Activated CD8-positive, alpha-beta T cell treated with anti-CD3 and anti-CD28 coated beads, Interleukin-2, amount 10 ng/mL, durations not matched to agents 7 days and 5 days (primary cell): ENCODE measurements at places on chromosomes 11 and 22. TPM values are rescaled to one million over a fixed set of nuclear protein-coding genes. Genes with fewer than 3 reads are reported as not detected.

HORMAD2 gene
- not detected for total RNA-seq

SLC1A2 gene
- not detected for total RNA-seq

FJX1 gene
- 0.39 TPM for total RNA-seq

- H3K4me3 ChIP-seq = no peak overlapping the region
- H3K36me3 ChIP-seq = no peaks in the 10 kb centered on the region
- H3K4me1 ChIP-seq = no peaks in the 10 kb centered on the region
- no peak overlapping the region for H3K27ac ChIP-seq
- H3K27me3 ChIP-seq = no peaks in the 10 kb centered on the region
Observed at GRCh38 chr11:130652671-130653335, 204.4 kb downstream of the ADAMTS15 start.

GRCh38 chr11:16454289-16454863 is 98.0 kb upstream of the SOX6 start:
- H3K4me3 ChIP-seq = no peak overlapping the region
- no peaks in the 10 kb centered on the region for H3K4me1 ChIP-seq
- DNase-seq = no peak
- H3K36me3 ChIP-seq = no peaks in the 10 kb centered on the region
- no peaks in the 10 kb centered on the region for H3K27me3 ChIP-seq

DNA sequence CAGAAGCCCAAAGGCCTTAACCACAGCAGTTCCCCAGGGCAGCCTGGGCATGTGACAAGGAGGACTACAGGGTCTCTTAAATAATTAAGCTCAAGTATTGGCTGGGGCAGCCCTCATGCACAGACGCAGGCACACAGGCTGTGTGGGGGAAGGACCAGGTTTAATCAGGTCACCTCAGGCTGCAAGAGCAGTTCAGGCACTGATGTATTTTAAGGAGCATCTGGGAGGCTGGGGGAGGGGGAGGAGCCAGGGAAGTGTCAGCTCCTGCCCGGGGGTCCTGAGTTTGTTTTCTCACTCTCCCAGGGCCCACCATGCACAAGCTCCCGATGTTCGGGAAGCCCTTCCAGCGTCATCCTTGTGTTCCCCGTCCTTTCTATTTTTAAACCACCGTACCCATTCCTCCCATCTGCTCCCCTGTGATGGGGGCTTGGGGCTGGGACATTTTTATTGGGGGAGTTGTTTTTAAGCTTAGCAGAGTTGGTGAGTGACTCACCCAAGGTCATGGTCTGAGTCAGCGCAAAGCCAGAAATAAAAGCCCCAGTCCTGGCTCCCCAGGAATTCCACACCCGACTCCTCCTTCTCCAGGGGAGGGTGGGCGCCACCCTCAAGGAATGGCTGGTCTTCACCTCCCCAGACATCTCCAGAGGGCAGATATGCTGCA is 2.4 kb downstream of the CSDC2 start:
- no peak overlapping the region for H3K4me3 ChIP-seq
- H3K27ac ChIP-seq = no peak overlapping the region
- no peaks in the 10 kb centered on the region for H3K36me3 ChIP-seq
- no peak for DNase-seq
- H3K4me1 ChIP-seq = peaks cover 4% of the 10 kb centered on the region

DNA sequence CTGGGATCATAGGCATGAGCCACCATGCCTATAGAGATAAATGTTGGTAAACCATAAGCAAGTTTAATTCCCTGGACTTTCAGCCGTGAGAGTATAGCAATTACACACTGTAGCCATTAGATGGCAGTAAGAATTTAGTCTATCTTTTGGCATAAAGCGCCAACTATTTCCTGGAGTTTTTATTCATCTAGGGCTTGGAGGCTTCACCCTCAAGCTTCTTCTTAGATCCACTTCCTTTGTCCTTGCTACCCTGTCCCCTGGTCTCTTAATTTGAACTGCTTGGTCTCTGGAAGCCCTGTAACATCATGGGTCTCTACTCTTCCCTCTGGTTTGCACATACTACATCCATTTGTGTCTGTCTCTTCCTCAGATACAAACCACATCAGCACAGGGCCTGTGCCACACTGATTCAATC is 38.2 kb downstream of the OR10A6 start:
- H3K27ac ChIP-seq = no peak overlapping the region
- H3K4me1 ChIP-seq = peaks cover 3% of the 10 kb centered on the region
- H3K27me3 ChIP-seq = peaks cover 5% of the 10 kb centered on the region
- H3K4me3 ChIP-seq = no peak overlapping the region
- DNase-seq = no peak
- H3K36me3 ChIP-seq = no peaks in the 10 kb centered on the region

DNA sequence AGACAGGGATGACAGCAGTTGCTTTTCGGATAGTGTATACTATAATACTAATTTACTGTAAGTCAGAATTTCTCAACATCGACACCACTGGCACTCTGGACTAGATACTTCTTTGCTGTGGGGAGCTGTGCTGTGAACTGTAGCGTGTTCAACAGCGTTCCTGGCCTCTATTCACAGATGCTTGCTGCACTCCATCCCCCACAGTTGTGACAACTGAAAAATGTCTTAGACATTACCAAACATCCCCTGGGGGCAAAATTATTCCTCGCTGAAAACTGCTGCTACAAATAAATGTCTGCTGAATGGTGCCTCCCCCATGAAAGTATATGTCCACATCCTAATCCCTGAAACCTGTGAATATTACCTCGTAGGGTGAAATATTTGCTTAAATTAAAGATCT is 7.5 kb upstream of the SLC15A3 start:
- no peak overlapping the region for H3K27ac ChIP-seq
- no peak for DNase-seq

- H3K27ac ChIP-seq = no peak overlapping the region
Observed at GRCh38 chr11:102727890-102728289, 3.1 kb upstream of the MMP8 start.

DNA sequence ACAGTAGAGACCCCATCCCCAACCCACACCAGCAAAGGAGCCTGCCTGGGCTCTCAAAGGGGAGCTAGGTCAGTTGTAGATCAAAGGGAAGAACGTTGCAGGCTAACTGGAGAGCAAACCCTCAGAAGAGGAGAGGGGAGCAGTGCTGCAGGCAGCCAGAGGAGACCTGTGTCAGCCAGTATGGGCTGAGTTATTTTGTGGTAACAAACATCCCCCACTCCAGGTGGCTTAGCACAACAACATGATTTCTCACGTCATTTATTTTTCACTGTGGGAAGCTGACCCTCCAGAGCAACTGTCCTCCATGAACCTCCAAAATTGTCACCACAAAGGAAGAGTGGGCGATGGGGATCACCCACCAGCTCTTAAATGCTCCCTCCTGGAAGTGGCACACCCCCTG is 19.8 kb upstream of the SHANK2 start:
- no peaks in the 10 kb centered on the region for H3K36me3 ChIP-seq
- no peaks in the 10 kb centered on the region for H3K27me3 ChIP-seq
- no peaks in the 10 kb centered on the region for H3K4me1 ChIP-seq
- no peak for DNase-seq

DNA sequence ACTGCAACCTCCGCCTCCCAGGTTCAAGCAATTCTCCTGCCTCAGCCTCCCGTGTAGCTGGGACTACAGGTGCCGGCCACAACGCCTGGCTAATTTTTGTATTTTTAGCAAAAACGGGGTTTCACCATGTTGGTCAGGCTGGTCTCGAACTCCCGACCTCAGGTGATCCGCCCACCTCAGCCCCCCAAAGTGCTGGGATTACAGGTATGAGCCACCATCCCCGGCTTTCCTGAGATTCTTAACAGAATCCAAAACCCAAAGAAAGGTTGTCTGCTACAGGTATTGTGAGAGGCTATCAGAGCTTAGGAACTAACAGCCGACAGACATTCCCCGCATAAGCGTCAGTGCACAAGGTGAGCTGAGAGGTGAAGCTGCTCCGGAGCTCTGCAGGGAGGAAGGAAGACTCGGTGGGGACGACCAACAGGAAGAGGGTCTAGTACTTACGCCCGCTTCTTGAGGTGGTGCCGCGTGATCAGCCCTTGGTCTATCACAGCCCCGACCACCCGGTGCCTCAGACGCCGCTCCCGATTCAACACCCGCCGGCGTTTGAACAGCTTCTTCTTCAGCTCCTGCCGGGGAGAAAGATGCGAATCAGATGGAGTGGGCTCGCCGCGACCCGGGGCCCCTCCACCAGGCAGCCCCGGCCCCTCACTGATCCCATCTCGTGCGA is 470 bp downstream of the C11orf98 start:
- peak; percentile 76 for DNase-seq
- H3K4me3 ChIP-seq = peak overlapping the region; percentile 98
- H3K36me3 ChIP-seq = peaks cover 57% of the 10 kb centered on the region
- peaks cover 33% of the 10 kb centered on the region for H3K4me1 ChIP-seq

- DNase-seq = no peak
- peaks cover 62% of the 10 kb centered on the region for H3K27me3 ChIP-seq
- H3K4me1 ChIP-seq = peaks cover 9% of the 10 kb centered on the region
- no peak overlapping the region for H3K27ac ChIP-seq
- peak overlapping the region; percentile 51 for H3K4me3 ChIP-seq
- no peaks in the 10 kb centered on the region for H3K36me3 ChIP-seq
Observed at GRCh38 chr11:130449996-130450769, 1.7 kb downstream of the ADAMTS15 start.

DNA sequence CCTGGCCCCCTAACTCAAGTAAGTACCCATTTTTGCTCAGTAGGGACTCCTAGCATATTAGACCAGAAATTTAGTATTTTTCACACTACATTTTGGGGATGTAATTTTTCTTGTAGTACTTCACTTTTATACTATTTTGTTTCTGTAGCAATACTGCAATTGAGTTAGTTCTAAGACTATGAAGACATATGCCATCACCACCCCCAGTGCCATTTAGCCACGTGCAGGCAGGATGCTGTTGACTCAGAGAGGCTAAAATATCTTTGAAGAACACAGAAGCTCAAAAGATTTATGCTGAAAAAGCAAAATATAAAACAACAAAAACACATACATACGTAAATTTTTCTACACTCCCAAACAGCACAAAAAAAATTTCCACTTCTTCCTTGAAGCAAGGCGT is 29.1 kb upstream of the DLAT start:
- H3K4me1 ChIP-seq = peaks cover 8% of the 10 kb centered on the region
- H3K4me3 ChIP-seq = no peak overlapping the region
- no peak for DNase-seq
- no peaks in the 10 kb centered on the region for H3K27me3 ChIP-seq
- no peaks in the 10 kb centered on the region for H3K36me3 ChIP-seq

DNA sequence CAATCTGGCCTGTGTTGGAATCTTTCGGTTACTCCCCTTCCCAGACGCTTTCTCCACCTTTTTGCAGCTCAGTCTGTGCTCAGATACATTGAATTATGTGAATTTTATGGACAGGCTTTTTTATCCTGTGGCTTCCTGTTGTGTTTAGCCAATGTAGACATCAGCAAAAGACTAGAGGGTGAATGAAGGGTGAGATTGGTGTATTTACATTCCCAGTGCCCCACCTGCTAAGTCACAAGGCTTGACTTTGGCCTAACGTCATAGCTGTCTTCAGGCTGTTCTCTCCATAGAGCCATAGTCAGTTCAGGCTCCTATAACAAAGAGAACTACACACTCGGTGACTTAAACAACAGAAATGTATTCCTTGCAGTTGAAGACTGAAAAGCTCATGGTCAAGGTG is 97.5 kb upstream of the FSHB start:
- DNase-seq = no peak
- no peaks in the 10 kb centered on the region for H3K27me3 ChIP-seq
- no peak overlapping the region for H3K27ac ChIP-seq
- no peak overlapping the region for H3K4me3 ChIP-seq

DNA sequence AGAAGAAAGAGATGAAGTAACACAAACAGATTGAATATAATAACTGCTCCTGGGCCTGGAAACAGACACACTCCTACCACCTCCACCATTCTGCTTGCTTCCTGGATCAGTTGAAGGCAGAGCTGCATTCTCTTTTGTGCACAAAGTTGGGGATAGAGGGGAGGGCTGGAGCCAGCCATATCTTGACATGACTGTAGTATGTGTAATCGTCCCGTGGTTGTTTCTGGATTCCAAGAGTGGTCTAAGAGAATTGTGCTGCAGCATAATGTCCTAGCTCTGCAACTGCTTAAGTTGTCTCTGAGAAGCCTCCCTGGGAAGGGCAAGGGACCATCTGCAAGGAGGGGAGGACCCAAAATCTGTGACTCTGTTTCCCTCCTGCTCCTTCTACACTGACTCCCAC is 3.2 kb downstream of the CRY2 start:
- no peak for DNase-seq
- H3K4me3 ChIP-seq = no peak overlapping the region
- peaks cover 7% of the 10 kb centered on the region for H3K27me3 ChIP-seq
- peaks cover 32% of the 10 kb centered on the region for H3K4me1 ChIP-seq
